ENCODE measurements at places on chromosomes 3 and 15.
A peak's percentile ranks its signal among the peaks of the same experiment; 100 is the strongest.

DNA sequence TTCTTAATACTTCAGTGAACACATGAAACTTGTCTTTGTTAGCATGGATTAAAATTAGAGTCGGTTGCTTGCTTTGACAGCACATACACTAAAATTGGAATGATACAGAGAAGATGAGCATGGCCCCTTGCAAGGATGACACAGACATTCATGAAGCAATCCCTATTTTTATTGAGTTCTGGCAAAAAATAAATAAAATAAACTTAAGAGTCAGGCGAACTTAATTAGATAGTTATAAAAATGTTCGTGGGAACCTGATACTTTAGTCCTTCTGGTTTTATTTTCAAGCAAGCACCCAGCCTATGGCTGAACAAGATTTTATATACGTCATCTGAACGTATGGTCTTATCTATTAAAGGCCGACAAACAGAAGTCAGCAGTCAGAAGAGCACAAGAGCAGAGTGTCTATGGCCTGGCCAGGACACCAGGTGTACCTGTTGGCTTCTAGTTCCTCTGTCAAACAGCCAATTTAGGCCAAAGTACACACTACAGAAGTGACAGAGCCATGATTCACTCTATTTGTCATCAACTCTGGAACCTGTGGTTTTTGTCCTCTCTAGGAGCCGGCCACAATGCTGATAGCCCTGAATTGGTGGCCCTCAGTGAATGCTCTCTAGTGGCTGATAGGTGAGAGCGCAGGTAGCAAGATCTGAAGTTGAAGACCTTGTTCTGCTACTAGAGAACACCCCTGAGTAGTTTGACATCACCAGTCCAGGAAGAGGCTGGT lies 64.3 kb downstream of the LEO1 start:
- no peak for DNase-seq

GRCh38 chr15:83697716-83698115 lies 43.8 kb downstream of the ADAMTSL3 start:
- no peak for DNase-seq

- DNase-seq: no peak
Observed at GRCh38 chr3:188819939-188820338, 351.8 kb upstream of the TPRG1 start.

DNA sequence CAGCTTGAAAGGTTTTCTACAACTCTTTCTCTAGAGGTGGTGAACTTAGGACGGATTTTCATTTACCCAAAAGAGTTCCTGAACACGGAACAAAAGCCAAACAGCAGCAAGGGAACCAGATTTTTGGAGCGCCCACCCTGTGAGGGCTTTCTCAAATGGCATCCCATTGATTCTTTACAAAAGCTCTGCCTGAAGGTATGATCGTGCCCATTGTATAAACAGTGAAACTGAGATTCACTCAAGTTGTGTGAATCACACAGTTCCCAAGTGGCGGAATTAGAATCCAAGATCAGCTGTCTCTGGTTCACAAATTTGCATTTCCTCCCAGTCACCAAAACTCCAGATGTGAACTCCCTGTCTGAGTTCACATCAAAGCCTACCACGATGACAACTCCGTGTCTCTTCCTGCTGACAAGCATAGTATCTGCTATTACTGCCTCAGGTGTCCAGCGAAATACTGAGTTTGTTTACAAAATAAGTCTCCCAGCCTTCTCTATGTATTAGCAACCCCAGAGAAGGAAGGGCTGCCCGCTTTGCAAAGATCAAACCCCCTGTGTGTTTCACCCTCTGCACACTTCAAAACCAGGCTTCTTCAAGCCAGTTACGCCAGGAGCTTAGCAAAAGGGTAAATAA lies 235.9 kb upstream of the ST8SIA2 start:
- DNase-seq: no peak

DNA sequence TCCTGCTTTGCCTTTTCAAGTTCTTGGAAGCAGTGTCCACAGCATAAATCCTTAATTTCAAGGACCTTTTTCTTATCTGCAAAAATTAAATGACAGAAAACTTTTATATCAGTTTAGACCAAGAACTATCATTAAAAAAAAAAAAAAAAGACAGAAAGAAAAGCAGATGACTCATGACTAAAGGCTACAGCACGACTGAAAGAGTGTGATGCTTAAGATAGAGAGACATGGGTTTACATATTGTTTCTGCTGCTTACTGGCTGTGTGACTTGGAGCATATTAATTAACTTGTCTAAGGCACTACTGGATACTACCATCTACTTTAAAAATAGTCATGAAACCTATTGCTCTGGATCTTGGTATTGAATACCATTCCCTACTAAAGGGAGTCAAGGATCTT lies 62.3 kb downstream of the CEP152 start:
- no peak for DNase-seq

GRCh38 chr15:56040081-56041035 lies 46.9 kb upstream of the NEDD4 start:
- no peak for DNase-seq

GRCh38 chr3:68360492-68360891 lies 571.9 kb downstream of the TAFA4 start:
- DNase-seq: no peak

DNA sequence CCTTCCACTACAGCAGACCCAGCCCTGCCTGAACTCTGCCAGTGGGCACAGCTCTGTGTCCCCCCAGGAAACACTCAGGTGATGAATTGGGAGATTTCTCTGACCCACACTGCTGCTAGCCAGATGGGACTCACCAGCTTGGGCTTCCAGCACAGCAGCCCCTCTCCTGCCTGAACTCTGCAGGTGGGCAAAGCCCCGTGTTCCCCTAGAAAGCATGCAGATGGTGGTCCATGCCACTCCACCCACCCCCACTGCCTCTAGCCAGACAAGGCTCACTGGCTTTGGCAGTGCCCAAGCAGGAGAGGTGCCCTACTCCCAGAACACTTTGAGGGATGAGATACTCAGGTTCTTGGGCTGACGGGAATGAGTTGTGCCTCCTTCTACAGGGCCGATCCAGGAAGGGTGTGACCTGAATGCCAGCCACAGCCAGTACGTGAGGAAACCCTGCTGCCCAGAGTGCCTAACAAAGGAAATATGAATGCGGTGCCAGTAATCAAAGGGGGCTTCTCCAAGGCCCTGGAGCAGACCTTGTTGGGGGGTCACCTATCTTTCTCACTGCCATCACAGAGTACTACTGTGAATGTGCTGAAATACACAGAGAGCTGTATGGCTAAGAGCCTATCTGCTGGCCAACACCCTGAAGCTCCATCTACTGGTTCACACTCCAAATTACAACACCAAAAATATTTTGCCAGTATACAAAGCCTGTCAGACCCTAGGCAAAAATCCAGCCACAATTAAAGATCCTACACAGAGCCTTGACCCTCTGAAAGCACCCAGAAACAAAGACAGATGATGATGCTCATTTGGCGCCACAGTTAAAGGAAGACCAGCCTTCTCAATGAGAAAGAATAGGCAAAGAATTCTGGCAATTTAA lies 61.9 kb downstream of the BTLA start:
- no peak for DNase-seq

DNA sequence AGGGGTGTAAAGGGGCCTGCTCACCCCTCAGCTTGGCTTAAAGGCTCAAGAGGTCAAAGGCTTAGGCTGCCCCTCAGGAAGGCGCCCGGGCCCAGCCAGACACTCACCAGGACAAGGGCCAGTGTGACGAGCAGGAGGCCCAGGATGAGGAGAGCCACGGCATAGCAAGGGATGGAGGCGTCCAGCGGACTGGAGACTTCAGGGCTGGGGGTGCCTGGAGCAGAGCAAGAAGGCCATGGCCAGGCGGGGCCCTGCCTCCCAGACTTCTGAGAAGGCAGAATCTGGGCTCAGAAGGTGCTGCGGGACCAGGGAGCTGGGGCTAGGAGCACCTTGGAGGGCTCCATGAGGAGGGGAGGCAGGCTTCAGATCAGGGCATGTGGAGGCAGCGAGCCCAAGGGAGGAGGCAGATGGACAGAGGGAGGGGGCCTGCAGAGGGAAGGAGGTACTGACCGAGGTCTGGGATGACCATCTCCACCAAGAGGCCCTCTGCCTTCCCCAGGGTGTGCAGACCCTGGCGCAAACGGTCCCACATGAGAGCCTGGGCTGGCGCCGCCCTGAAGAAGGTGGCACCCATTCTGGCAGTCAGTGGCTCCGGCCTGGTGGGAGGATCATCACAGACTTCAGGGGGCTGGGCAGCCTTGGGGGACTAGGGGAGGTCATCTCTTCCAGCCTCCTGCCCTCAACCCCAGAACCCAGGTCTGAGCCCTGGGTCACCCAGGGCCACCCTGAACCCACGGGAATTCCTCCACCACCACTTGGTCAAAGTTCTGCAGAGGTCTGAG lies 24.5 kb downstream of the C15orf39 start:
- DNase-seq: no peak

DNA sequence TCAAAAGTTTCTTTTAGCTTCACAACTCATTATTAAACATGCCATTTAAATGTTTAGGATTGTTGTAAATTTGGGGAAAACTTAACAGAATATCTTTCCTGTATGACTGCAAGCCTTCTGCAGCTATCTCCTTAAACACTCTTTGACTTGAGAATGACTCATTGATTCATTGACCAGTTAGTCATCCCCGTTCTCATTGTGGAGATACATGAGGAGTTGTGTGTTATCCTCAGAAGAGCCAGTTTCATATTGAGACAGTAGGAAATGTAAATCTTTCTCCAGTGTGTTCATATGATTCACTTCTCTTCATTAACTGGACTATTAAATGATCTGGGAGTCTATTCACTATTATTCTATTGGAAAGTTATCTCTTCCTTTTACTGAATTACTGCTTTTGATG lies 83.0 kb downstream of the CRYGS start:
- no peak for DNase-seq

DNA sequence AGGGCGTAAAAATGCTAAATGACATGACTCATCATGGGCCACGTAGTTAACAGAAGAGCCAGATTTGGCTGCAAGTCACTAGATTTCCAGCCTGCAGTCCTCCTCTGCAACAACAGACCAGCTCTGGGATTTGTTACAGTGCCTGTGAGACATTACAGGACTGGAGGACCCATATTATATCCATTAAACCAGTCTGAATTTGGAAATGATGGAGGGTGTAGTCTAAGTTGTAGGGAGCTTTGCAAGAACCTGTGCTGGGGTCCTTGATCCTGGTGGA lies 10.8 kb downstream of the ZNF774 start:
- DNase-seq: no peak

DNA sequence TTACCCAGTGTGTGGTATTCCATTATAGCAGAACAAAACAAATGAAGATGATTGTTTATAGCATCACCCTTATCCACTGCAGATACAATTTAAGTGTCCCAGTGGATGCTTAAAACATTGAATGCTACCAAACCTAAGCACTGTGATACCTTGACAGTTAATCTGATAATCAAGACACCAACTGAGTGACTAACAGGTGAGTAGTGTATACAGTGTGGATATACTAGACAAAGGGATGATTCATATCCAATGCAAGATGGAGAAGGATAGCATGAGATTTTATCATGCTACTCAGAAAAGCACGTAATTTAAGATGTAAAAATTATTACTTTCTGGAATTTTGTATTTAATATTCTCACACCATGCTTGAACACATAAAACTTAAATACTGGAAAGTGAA lies 1449.0 kb downstream of the OTOL1 start:
- no peak for DNase-seq

DNA sequence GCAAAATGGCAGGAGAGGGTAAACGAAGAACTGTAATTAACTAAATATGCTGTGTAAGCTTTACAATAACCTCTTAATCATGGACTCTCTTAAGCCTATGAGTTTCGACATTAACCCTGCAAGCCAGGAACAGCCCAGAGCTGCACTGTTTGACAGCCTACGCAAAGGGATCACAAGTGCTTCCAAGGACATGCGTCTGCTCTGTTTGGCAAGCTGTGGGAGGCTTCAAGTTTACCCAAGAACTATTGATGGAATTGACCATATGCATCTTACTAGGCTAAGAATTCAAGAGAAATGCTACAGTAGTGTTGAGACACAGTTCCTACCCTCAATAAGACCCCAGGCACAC lies 66.0 kb downstream of the PDZRN3 start:
- no peak for DNase-seq

- DNase-seq: no peak
Observed at GRCh38 chr3:124221422-124221821, 229.5 kb upstream of the ROPN1 start.

GRCh38 chr3:123792473-123793201 lies 91.5 kb downstream of the MYLK start:
- DNase-seq: no peak

DNA sequence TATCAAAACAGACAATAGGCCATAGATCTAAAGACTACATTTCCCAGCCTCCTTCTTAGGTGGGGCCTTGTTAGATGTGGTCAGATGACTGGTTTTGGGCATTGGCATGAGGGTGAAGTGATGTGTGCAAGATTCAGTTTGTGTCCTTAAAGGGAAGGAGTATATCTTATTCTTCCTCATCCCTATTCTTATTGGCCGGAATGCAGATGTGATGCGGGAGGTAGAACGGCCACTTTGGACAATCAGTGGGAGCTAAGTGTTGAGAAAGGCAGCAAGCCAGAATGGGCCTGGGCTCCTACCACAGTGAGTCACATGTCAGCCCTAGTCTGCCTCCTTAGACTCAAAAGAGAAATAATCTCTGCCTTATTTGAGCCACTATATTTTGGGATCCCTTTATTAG lies 89.8 kb upstream of the MEX3B start:
- no peak for DNase-seq

- DNase-seq: no peak
Observed at GRCh38 chr15:101148166-101148880, 103.5 kb downstream of the CHSY1 start.

GRCh38 chr15:57867970-57868798 lies 161.7 kb downstream of the POLR2M start:
- DNase-seq: no peak

- no peak for DNase-seq
Observed at GRCh38 chr15:89150287-89150686, 62.0 kb downstream of the ABHD2 start.

DNA sequence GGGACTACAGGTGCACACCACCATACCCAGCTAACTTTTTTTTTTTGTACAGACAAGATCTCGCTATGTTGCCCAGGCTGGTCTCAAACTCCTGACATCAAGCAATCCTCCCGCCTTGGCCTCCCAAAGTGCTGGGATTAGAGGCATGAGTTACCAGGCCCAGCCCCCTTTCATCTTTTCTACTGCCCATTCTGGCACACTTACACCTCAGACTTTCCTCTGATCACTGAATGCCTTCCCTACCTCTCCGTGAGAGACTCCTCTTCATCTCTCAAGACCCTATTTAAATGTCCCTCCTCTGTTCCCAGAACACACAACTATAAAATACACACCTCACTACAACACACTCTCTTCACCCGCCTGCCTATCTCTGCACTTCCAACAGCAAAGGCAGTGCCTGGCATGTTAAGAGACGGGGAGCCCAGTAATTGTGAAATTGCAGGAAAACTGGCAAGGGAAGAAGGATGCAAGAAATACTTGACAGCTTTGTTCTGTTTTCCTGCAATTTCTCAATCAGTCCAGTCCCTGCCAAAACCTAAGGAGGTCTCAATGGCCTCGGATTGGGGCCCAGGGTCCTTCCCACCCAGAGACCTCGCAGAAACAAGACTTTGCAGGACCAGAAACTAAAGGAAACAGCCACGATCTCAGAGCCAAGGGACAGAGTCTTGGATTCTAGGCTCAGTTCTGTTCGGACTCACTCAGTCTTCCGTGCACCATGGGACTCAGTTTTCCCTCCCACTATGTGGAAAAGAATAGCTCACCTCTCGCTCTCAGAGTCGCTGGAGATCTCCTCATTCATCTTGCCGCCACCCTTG lies 849 bp downstream of the RRP9 start:
- DNase-seq: no peak

- DNase-seq: peak; percentile 16
Observed at GRCh38 chr3:47347217-47347801, 33.5 kb upstream of the PTPN23 start.

All from thymus (tissue), 14 donors.